ENCODE measurements at places on chromosomes 1 and 21. TPM values are rescaled to one million over a fixed set of nuclear protein-coding genes. Genes with fewer than 3 reads are reported as not detected.
A peak's percentile ranks its signal among the peaks of the same experiment; 100 is the strongest.

Gene SLC45A3
- total RNA-seq = 1.7 TPM

DNA sequence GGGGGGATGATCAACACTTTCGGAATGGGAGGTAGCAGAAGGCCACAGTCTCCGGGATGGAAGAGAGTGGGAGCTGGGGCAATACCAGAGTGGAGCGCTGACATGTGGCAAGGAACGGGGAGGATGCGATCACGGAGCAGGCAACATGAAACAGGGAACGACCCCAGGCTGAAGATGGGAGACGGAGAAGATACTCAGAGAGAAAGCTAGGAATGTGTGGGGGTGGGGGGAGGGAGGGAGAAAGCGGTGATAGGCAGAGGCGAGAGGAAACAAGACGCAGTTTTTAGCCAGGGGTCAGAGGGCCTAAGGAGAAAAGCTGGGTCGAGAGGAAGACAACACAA, 577 bp downstream of the RAB3GAP2 start:
- DNase-seq = peak; percentile 22

DNA sequence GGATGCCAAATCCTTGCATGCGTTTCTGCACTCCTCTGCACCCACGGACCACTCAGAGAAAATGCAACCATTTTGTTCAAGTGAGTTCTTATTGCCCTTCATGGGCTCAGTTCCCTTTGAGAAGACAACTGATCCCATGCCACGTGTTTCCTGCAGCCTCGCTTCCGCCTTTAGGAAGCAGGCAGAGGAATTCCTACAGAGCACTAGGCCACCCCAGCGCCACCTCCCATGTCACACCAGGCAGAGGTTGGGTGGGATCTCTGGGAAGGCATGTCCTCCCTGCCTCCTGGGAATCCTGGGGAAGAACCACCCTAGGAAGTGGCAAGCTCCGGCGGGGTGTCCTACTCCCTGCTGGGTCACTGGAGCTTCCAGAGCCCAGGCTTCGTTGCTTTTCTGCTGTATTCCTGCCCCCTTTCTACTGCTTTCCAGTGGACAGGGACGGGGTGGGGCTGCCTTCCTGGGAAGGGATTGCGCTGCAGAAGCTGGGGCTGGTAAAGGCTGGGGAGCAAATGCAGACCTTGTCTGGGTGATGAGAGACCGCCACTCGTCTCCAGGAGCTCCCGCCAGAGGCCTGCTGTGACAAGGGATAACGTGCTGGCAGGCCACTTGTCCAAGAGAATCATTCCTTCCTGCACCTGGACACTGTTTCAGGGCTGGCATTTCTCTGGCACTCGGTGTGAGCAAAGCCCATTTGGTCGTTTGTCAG, 478.2 kb upstream of the VAMP3 start:
- no peak for DNase-seq

Gene LZIC
- total RNA-seq = 23.0 TPM

Gene RNPC3
- total RNA-seq = 92.7 TPM

- no peak for DNase-seq
Observed at GRCh38 chr21:46294647-46295176, 8.6 kb downstream of the YBEY start.

Gene SAMSN1
- 2.0 TPM for total RNA-seq

Gene SPRR5
- total RNA-seq = not detected

- DNase-seq = no peak
Observed at GRCh38 chr1:230335861-230336522, 90.1 kb downstream of the PGBD5 start.

Gene CCDC27
- 0.13 TPM for total RNA-seq

Gene MROH9
- total RNA-seq = not detected

GRCh38 chr1:151192047-151192446, 2.0 kb upstream of the VPS72 start:
- DNase-seq = no peak

DNA sequence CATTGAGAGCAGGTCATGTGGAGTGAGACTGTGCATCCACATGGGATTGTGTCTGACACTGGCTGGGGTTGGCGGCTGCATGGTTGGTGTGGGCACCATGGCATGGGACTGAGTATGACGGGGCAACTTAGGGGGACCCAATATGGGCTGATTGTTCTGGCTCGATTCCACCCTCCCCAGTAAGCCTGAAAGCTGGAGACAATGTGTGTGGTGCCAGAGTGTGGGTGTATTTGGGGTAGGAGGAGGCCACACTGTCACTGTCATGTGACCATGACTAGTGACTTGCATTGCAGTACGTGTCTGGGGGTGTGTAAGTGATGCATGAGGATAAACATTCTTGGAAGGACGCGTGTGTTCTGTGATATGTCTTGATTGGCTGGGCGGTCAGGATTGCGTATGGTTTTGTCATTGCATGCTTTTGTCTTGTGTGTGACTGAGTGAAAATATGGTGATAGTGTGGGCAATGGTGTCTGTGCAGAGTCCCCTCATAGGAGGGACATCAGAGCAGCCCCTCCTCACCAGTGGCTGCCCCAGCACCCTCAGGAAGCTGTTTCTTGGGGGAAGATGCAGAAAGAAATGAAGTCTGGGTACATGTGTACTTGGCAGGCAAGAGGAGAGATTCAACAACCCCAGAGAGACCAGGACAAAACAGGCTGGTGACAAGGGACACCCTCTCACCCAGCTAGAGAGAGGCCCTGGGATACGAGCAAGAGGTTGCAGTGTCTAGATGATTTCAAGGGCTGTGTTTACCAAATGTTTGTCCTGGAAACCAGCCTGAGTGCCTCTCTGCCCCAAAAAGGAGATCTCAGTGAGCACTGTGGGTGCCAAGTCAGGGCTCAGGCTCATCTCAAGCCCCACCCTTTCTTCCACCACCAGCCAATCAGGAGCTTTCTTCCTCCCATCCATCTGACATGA, 36.3 kb downstream of the SDC3 start:
- DNase-seq = no peak

- DNase-seq = no peak
Observed at GRCh38 chr1:160550572-160551034, 27.5 kb upstream of the SLAMF6 start.

GRCh38 chr1:38958967-38959366, 17.3 kb upstream of the RHBDL2 start:
- no peak for DNase-seq

GRCh38 chr1:172117800-172118199, 276.5 kb downstream of the DNM3 start:
- no peak for DNase-seq

DNA sequence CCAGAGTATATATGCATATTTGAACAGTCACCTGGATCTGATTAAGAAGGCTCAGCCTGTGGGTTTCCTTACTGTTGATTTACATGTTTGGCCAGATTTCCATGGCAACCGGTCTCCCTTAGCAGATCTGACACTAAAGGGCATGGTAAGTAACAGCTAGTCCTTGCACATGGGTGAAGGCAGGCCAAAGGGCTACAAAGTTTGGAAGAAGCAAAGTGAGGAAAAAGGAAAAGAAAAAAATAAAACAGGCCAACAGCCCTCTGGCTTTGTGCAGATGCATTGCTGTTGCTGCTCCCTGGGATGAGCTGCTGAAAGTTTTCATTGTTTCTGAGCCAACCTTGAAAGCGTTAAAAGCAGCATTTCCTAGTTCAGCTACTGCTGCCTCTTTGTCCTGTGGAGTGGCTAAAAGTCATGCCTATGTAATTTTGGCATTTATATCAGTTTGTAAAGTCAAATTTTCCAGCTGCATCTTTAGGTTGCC, 176.5 kb upstream of the HOOK1 start:
- no peak for DNase-seq

GRCh38 chr1:233815865-233816264, 88.6 kb upstream of the SLC35F3 start:
- no peak for DNase-seq

- DNase-seq = no peak
Observed at GRCh38 chr1:9835758-9836631, 12.2 kb upstream of the CLSTN1 start.

DNA sequence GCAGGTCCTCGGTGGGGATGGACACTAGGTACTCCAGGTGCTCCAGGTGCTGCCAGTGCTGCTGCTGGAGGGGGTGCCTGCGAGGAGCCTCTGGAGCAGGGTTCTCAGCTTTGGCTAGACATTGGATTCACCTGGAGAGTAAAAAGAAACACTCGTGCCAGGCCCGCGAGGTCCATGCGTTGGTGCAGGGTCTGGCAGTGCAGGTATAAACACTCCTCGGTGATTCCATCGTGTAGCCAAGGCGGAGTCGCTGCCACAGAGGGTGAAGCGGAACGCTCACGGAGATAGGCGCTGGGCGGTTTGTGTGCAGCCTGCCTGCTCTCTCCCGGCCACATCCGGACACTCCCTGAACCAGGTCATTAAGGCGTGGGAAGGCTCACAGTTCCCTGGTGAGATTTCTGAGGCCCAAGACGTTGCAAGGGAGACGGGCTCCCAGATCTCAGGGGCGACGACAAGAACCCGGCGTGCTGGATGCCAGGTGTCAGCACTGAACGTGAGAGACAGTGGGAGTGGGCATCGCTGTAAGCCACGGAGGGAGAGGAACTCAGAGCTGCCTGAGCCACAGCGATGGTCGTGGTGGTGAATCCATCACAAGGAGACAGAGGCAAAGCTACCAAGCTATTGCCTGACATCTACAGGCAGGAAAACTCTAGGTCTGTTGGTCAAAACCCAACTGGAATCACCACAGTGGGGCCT, 17.2 kb upstream of the SUMO3 start:
- DNase-seq = no peak

Gene C1QA
- total RNA-seq = 120 TPM

Gene BRDT
- total RNA-seq = not detected

DNA sequence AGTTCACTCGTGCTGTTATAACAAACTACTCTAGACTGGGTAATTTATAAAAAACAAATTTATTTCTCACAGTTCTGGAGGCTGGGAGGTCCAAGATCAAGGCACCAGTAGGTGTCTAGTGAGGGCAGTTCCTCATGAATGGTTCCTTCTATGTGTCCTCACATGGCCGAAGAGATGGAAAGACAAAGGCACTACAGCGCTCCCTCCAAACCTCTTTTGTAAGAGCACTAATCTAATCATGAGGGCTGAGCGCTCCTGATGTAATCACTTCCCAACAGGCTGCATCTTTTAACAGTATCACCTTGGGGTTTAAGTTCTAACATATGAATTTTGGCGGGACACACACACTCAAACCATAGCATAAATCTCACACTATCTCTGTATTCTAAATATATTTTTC, 54.0 kb upstream of the KANK4 start:
- DNase-seq = no peak

Gene SPRR2F
- not detected for total RNA-seq

Gene FAM131C
- total RNA-seq = 2.7 TPM

DNA sequence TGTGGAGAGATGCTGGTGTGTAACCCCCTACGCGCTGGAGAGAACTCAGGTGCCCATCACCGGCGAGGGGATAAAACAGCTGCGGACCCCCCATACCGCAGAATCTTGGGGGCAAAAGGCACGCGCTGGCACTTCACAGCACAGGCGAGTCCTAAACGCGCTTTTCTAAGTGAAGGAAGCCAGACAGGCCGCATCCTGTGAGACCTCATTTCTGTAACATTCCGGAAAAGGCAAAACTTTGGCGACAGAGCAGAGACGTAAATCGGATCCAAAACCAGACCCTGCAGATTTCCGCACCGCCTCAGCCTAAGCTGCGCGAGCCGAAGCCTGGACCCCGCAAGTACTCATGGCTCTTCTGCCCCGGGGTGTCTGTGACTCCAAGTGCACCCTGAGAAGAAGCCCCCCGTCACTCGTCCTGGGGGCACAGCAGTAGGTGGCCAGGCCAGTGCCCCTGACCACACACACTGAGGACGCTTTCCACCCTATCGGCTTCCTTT, 60.9 kb downstream of the SLX9 start:
- DNase-seq = no peak

DNA sequence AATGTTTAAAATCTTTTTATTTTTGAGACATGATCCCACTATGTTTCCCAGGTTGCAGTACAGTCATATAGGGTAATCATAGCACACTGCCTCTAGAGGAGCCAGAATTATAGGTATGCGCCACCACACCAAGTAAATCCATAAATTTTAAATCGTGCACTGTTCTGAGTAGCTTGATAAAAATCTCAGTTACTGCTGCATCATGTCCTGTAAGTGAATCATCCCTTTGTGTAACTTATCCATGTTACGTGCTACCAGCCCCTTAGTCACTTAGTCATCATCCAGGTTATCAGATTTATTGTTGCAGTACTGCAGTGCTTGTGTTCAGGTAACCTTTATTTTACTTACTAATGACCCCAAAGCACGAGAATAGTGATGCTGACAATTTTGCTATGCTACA, 1770.9 kb downstream of the BRINP3 start:
- DNase-seq = no peak

GRCh38 chr1:87155170-87155569, 173.5 kb upstream of the LMO4 start:
- DNase-seq = no peak

Gene ERVH48-1
- total RNA-seq = not detected

DNA sequence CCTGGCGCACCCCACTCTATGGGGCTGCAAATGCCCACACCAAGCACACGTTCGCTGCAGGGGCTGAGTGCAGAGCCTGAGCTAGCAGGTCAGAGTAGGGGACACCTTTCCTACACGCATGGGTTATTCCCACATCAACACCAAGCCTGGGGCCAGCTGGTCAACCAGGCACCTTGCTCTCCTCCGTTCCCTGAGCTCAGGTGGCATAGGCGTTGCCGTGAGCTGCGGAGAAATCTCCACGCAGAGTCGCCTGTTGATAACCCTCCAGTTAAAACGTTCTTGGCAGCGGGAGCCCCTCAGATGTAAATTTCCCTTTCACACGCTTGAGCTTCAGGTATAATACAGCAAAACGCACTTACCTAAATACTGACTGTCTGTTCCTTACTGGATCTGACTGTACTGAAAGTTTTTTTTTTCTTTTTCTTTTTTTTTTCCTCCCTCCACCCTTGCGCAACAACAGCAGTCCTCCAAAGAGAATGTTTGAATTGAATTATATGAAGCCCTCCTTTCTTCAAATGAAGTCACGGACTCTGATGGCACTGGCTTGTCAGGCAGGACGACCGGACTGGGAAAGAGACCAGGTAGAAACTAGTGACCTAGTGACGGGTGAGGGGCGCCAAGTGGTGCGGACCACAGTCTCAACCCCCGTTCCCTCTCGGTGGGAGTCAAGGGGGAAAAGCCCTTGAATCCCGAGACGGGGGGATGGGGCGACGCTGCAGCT, 2.1 kb downstream of the BRINP3 start:
- DNase-seq = no peak

- peak; percentile 64 for DNase-seq
Observed at GRCh38 chr1:160781186-160781766, 14.7 kb upstream of the LY9 start.

DNA sequence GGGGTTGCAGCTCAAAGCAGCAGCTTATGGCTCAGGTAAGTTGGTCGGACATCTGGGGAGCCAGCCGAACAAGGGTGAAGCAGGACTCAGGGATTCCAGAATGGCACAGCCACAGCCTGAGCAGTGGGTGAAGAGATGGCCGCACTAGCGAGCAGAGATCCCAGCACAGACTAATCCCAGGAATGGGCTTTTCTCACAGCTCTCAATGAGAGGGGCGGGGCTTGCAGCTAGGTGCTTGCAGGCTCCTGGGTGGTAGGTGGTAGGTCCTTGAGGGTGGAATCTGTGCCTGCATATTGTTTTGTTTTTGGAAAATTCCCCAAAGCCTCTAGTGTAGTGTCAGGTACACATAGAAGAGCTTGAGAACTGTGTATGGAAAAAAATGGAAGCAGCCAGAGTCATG, 9.0 kb downstream of the KIAA0040 start:
- no peak for DNase-seq
